ENCODE measurements at places on chromosomes 7 and 10.

- no peak for DNase-seq
These were observed 52.4 kb upstream of the ADRB1 start for GRCh38 chr10:113991091-113991860.

DNA sequence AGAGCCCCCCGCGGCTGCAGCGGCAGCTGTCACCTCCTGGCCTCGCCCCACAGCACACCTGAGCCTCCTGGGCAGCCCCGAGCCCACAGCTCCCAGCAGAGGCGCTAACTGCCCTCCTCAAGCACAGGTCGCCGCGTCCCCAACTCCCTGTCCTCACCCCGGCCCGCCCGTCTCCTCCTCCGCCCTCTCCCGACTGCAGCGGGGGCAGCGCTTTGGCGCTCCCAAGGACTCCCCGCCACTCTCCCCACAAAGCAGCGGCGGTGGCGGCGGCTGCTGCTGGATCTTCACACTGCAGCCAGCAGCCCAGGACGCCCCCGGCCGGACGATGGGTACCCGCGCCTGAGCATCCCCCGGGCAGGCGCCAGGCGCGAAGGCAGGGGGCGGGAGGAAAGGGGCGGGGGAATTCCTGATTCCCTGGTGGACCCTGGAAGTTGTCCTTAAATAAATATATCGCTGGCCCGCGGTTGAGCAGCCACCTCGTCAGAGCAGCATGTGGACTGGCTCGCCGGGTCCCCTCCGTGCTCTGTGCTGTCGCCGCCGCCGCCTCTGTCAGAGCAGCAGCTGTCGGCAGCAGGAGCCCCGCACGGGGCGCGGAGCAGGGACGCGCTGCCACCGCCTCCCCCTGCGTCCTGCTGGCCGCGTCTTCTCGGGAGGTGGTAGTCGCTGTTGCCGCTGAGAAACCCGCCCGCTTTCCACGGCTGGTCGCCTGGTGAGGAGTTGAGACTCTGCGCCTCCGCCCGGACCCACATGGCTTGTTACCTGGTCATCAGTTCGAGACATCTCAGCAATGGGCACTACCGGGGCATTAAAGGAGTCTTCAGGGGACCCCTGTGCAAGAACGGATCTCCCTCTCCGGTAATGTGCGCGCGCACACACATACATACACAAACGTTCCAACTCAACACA lies at the start of gene ZNF804B:
ZNF804B (plus strand) TSS at position 471 of the 906 bp plus-strand sequence; CDS start at position 748, 277 bp downstream.
- DNase-seq, result no peak

- DNase-seq, result no peak
These were observed 222.0 kb downstream of the TWIST1 start for GRCh38 chr7:18895456-18895855.

- no peak for DNase-seq
These were observed 39.6 kb downstream of the DYNC1I1 start for GRCh38 chr7:95811846-95812445.

GRCh38 chr7:69399401-69399800 lies 198.9 kb upstream of the AUTS2 start:
- no peak for DNase-seq

- no peak for DNase-seq
These were observed 134.7 kb upstream of the TCERG1L start for GRCh38 chr10:131446171-131446570.

DNA sequence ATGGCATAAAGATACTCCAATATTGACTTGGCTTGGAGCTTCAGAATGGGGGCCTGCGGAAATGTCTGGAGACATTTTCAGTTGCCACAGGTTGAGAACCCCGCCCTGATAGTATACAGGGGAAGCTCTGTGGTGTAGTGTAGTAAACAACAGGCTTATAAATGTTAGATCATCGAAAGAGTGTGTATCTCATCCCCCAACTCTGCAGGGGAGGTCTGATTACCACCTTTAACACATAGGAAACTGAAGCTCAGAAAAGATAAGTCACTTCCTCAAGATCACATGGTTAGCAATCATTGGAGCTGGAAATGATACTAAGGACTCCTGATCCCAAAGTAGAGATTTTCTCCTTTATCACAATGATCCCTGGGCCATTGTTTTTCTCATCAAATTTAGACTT lies 144.5 kb upstream of the BMPER start:
- DNase-seq, result no peak

DNA sequence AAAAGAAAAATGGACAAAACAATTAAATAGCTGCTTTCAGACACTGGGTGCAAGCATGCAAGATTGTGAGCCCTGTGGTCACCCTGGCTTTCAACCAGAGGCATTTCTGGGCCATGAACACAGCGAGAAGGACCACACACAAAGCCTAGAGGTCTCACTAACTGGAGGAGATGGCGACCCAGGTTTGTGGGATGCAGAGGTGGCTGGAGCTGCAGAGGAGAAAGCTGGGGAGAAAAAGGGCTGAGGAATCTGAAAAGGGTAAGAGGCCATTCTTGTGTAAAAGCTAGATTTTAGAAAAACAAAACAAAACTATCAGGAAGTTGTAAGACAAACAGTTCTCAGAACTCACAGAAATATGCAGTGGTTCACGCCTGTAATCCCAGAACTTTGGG lies 30.1 kb upstream of the PTPRN2 start:
- DNase-seq, result no peak

DNA sequence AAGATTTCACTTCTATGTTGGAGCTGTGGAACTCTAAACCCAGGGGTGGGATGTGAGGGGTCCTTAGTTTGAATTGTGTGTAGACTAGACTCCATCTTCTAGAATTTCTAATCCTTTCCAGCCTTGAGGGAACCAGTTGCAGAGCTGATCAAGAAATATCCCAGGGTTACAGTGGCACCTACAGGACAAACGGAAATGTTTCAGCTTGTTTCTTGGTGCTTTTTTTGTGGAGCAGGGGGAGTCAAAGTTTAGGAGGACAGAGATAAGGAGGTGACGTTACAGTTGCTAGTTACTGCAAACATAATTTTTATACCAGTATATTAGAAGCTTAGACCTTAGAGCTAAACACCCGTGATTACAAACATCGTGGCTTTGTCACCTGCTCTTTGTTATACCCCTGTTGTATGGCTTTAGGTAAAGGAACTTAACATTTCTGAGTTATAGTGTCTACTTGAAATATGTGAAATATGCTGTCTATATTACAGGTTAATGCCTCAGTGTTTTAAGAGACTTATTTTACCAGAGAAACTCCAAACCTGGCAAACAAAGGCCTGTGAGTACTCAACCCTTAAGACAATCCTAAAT lies 84.5 kb upstream of the DYNC1I1 start:
- DNase-seq, result no peak

DNA sequence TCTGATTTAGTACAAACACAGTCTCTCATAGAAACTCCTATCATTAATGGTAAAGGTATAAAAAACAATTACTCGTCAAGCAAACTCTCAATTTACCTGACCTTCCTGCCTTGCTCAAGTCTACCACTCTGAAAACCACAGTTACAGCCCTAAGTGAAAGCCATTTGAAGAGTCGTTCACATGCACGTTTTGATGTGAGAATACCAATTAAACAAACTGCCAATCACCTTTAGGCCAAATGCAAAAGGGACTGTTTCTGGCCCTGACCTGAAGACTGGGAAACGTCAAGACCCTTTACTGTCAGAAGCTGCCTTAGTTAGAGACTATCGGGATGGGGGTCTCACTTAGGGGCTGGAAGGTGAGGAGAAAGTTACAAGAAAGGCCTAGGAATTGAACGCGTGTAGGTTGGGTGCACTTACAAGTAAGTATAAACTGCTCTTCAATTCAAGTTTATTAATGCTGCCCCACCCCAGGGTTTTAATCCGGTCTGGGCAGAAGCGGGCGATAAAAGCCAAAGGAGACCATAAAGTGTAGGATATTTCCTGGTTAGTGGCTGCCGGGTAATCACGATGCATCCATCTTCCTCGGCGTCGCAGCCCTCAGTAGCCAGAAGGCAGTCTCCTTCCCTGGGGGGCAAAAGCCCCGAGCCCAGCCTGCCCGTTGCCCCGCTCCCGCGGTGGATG lies 935 bp downstream of the TM9SF3 start:
- DNase-seq, result no peak

GRCh38 chr7:11749629-11750028 lies 82.4 kb downstream of the THSD7A start:
- DNase-seq, result no peak

Measured in activated T-helper 1 cell treated with anti-CD3 and anti-CD28 coated beads, Interleukin-2, amount 50 U/mL, for 16 hours (primary cell).